SK-N-DZ (cell line): ENCODE measurements at places on chromosomes 5 and 9.

DNA sequence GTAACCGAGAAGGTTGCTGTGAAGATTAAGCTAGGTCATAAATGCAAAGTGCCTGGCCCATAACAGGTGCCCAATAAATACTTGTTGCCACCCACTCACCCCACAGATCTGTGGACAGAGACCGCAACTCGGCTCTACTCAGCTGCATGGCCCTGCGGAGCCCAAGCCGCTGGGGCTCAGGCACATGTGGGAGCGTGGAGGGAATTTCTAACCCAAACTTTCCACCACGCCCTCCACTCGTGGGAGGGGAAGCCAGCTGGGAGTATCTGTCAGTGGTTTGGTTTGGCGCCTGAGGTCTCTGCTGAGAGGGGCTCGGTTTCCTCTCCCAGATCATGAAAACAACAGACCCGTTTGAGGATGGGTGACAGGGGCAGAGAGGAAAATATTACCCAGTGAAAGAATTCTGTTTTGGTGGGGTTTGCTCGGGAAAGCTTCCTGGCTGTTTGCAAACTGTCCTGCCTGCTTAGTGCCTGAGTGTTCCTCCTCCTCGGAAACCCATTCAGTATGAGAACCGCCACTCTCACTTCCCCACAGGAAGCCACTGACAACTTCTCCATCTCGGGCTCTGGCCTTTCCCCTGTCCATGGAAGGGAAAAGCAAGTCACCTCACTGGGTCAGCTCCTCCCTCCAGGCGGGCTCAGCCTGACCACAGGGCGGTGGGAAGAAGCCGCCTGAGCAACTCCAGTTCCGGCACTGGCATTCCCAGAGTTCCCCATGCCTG, 60.1 kb downstream of the RGS3 start:
- DNase-seq, result no peak

DNA sequence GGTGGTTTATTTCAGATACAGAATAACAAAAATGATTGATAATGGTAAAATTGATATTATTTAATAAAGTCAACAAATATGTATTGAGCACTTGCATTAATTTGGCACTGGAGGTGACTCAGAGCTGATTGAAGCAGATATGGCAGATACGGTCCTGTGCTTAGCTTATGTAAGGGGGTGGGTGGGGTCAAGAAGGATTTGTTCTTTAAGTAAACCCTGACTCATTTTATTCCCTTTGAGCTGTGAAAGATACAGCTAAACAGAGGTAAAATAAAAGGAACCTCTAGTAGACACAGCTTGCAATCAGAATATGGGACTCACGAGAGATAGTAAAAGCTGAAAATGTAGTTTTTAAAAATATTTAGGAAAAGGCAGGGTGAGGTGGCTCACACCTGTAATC, 201.3 kb upstream of the CLINT1 start:
- DNase-seq, result no peak

DNA sequence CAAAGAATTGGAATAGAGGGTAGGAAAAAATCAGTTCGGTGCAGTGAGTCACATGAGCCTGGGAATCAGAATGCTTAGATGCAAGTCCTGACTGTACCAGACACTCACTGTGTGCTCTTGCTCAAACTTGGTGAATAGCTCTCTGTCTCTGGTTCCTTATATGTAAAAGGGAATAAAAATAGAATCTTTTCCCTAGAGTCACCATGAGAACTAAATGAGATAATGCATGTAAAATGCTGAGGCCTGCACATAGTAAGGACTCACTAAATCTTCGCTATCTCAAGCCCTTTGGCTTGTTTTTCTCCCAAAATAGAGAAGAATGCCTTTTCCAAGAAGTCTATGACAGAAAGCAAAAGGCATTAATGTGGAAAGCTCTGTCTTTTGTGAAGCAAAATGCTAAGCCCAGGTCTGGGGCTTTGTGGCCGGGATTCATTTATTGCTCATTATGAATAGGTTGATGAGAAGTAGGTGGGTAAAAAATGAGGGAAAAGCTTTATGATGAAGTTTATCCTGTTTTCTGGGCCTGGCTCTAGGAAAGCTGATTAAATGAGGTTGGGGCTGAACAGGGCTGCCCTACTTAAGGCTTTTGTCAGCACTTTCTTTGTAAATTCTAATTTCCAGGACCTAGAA, 483.3 kb downstream of the DMAC1 start:
- DNase-seq, result no peak

GRCh38 chr9:133148199-133149129, 15.2 kb downstream of the GBGT1 start:
- peak; percentile 45 for DNase-seq

DNA sequence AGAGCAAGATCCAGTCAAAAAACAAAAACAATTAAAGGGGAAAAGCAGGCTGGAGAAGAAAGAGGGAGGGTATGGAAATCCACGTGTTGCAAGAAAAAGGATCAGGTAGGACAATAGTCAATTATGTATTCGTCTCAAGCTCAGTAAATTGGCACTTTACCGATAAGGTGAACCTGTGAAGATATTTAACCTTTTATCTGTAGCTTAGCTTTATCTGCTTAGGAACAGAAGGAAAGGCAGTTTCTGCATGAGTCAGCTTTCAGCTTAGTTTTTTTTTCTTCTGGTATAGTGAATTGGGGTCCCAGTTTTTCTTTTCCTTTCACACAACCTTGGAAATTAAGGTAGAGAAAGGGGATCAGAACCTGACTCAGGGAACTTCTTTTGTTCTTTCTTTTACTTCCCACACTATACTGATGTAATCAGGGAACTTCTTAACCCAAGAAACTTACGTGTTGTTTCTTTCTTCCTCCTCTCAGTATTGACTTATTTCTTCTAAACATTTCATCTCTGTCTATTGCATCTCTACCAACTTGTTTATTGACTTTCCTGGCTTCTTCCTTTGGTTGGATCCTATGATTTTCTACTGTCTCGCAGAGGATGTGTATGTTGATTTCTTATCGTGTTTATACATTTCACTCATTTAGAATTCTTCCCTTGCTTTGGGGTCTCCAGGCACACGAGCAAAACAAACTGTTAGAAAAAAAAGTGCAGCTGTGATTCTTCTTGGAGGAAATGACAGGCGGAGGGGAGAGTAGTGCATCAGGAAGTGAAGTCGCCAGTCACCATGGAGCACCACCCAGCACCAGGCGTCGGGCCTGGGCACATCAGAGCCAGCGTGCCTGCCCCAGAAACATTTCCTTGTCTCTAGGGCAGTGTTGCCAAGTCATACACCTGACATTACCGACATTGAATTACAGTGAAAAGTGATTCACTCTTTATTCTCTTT, 123.0 kb upstream of the LHFPL2 start:
- DNase-seq, result no peak

- DNase-seq, result no peak
Measured at GRCh38 chr9:69633716-69634115, 38.5 kb downstream of the APBA1 start.

- peak; percentile 65 for DNase-seq
Measured at GRCh38 chr9:13279284-13280141, at the start of gene MPDZ. Gene MPDZ (minus strand): TSS chr9:13279692. CDS start chr9:13250315, 29,377 bp downstream.

DNA sequence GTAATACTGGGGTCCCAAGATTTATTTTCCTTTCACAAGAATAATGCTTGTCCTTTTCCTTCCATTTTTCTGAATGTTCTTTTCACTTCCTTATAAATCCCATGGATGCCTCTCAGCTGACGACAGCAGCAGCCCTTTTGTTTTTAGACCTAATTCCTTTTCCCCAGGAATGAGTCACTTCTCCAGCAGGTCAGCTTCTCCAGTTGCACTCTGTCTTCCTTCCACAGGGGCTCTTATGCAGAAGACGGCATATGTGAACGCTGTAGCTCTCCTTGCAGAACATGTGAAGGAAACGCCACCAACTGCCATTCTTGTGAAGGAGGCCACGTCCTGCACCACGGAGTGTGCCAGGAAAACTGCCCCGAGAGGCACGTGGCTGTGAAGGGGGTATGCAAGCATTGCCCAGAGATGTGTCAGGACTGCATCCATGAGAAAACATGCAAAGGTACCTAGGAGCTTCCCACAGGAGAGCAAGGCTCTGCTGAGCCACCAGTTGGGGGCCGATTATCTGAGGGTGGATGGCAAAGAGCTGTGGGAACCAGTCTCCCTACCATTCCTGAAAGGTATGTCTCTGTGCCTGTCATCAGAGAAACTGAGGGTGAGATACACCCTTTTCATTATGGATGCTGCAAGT, 72.9 kb downstream of the RFK start:
- no peak for DNase-seq

DNA sequence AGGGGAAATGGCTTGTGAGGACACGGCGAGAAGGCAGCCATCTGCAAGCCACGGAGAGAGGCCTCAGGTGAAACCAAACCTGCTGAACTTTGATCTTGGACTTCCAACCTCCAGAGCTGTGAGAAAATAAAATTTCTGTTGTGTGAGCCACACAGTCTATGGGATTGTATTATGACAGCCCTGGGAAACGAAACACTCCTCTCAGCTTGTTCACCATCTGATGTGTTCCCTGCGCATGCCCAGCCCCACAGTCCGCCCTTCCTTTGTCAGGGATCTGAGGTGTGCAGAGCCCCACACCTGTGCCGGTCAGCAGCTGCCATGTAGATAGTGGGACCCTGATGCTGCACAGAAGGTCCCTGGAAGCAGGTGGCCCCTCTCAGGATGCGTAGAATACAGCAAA, 34.1 kb downstream of the PLPP7 start:
- DNase-seq, result no peak

- peak; percentile 20 for DNase-seq
Measured at GRCh38 chr5:159515909-159516415, 185.7 kb upstream of the IL12B start.

- DNase-seq, result no peak
Measured at GRCh38 chr5:150522504-150523414, 14.8 kb downstream of the NDST1 start.

GRCh38 chr9:122207096-122207495, 21.7 kb downstream of the LHX6 start:
- no peak for DNase-seq

DNA sequence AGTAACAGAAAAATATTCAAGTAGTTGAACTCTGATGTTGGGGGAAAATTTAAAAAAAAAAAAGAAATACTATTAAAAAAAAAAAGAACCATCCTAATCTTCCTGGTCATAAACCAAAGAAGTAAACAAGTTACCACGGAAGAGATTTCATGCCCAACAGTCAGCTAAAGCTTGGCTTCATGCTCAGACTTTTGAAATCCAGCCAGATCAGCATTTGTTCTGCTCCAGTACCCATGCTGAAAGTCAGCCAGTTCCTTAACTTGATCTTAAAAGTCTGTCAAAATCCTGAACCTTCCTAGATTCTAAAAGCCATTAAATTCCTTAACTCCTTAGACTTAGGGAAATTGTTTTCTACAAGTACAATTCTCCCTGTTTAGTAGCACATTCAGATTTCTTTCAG, 908.7 kb upstream of the CDH9 start:
- DNase-seq, result no peak

GRCh38 chr9:4084435-4084818, 215.4 kb downstream of the GLIS3 start:
- DNase-seq, result no peak

DNA sequence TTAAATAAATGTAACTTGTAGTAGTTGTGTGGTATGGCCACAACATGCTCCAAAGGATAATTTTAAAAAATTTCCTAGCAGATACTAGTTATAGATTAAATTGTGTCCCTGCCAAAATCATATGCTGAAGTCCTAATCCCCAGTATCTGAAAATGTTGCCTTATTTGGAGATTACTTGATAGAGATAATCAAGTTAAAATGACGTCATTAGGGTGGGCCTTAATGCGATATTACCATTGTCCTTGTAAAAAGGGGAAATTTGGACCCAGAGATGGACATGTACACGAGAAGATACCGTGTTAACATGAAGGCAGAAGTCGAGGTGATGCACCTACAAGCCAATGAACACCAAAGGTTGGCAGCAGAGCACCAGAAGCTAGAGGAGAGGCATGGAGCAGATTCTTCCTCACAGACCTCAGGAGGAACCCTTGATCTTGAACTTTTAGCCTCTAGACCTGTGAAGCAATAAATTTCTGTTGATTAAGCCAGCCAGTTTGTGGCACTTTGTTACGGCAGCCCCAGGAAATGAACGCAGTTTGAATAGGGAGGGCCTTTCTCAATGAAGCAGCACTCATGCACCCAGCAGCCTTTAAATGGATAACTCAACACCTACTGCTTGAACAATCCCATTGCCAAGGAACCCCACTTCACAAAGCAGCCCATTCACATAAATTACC, 148.9 kb downstream of the ARHGAP26 start:
- DNase-seq, result no peak

DNA sequence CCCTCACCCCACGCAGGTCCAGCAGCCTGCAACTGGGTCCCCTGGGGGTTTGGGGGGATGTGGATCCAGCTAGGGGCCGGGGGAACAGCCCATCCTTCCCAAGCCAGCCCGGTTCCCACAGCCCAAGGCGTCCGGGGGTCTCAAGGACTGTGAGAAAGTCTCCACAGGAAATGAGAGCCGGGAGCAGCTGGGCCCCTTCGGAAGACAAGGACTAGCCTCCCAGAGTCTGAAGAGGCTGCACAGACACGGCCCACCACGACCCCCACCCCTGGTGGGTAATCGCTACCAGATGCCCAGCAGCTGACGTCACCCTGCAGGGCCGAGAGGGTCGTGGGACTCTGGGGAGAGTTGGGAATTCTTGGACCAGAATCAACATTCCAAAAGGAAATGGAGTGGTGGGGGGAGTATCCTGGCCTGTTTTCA, 10.5 kb downstream of the SH2D3C start:
- peak; percentile 63 for DNase-seq

GRCh38 chr5:154163327-154164248, 26.9 kb upstream of the GALNT10 start:
- no peak for DNase-seq

DNA sequence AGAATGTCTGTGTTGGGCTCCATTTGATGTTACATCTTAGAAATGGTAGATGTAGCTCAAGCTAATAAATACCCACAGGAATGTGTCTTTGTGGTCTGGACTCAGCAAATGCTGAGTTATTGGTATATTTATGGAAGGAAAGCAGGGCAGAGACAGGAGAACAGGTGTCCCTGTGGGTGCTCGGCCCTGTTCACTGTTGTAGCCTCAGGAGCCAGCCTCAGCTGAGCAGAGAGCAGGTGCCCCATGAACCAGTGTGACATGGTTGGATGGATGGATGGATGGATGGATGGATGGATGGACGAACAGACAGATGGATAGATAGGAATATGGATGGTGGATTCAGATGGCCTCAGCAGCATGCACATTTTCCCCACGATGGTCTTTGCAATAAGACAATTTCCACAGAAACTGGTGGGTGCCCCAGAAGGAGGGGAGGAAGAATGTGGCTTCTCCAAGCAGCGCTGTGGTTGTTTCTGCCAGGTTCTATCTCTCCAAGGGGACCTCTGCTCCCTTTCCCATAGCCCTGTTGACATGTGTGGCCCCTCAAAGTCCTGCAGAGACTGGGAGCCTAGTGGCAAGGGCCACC, 8.2 kb upstream of the IRF1 start:
- DNase-seq, result no peak
